Stimulated activated naive B cell treated with anti-CD40 and anti-IgM and Interleukin-4, amounts not matched to agents 10 μg/mL and 1 μg/mL and 100 μg/mL, for 72 hours (primary cell): ENCODE measurements at places on chromosomes 4 and X.

DNA sequence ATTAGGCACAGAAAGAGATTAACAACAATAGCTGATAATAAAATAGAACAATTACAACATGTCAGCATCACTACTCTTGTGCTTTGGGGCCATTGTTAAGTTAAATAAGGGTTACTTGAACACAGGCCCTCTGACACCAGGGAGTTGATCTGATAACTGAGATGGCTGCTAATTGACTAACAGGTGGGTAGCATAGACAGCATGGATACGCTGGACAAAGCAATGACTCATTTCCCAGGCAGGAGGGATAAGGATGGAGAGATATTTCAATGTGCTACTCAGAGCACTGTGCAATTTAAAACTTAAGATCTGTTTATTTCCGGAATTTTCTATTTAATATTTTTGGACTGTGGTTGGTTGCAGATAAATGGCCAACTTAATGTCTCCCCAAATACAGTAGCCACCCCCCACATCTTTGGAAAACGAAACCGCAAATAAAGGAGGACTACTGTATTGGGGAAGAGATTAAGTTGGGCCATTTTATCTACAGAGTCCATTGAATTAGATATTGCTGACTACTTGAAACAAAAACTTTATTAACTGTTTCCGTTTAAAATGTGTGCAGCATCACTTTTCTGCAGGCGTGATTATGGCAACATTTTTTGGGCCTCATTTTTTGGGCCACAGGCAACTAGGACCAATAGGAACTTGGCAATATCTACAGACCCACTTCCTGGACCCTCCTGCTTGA, 200.6 kb upstream of the KLF3 start:
- DNase-seq: no peak

- no peak for DNase-seq
Measured at GRCh38 chrX:145727476-145727875, 90.2 kb upstream of the SLITRK2 start.

DNA sequence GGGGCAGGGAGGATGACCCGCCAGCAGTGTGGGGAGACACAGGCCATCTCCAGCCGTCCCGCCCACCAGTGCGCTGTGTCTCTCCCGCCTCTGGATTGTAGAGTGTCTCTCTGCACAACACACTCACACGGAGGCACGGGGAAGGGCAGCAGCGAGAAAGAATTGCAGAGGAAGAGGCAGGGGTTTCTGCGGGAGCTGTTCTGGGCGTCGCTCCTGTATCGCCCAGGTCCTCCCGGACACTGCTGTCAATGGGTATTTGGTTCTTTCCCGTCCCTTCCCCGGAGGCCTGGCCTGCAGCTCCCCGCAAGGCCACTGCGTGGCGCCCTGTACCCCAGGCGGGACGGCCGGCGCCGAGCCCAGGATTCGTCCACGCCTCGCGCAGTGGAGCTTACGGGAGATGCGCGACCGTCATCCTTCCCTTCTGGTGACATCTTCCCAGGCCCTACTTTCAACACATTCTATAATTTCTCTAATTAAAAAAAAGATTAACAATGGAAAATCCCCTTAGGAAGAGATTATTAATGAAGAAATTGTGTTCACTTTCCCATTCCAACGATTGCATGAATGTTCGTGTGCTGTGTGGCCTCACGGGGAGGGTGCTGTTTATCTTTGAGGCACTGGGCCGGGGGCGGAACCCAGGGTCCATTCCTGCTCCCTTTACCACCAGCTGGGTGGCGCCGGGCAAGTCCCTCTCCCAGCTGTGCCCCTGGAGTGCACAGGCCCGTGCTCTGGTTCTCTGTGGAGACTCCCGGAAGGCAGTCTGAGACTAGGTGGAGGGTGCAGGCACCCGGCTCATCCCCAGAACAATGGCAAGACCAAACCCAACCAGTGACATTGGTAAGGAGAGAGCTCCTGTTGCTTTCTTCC, 95.7 kb downstream of the CPZ start:
- DNase-seq: no peak

- DNase-seq: no peak
Measured at GRCh38 chr4:86586160-86586572, 7.9 kb upstream of the PTPN13 start.

DNA sequence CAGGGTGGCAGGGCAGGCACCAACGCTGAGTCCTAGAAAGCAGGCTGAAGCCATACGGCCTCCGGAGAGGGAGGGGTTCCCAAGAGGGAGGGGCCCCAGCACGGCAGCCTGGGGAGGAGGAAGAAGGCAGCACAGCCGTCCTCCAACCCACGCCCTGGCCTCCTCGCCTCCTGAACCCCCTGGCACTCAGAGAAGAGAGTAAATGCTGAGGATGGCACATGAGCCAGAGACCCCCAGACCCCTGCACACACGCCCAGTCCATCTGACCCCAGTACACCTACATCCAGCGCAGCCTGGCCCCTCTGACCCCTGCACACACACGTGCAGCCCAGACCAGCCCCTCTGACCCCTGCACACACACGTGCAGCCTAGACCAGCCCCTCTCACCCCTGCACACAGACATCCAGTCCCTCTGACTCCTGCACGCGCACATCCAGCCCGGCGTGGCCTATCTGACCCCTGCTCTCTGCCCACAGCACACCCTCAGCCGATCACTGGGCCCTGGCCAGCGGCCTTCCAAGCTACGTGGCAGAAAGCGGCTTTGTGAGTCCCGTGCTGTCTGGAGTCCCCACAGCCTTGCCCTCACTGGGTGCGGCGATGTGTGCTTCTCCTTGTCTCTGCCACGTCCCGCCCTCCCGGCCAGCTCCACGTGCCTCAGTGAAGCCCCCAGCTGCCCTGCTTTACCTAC, 18.5 kb downstream of the ATP5ME start:
- no peak for DNase-seq

DNA sequence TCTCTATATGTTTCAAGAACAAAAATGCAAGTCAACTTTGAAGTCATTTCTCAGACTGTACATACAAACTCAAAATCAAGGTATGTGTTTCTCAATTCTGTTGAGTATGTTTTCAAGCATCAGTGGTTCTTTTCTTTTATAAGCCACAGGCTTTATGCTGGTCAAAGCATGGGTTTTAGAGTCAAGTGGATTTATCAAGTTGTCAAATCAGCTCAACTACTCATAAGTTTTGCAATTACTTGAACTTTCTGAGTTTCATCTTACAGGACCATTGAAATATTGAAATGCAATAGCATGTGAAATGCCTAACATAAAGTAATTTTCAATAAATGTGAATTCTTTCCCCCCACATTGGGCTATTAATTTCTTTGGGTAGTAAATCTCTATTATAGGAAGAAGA, 239.9 kb upstream of the DKK2 start:
- DNase-seq: no peak

GRCh38 chr4:143381189-143382118, 44.8 kb downstream of the GAB1 start:
- no peak for DNase-seq

DNA sequence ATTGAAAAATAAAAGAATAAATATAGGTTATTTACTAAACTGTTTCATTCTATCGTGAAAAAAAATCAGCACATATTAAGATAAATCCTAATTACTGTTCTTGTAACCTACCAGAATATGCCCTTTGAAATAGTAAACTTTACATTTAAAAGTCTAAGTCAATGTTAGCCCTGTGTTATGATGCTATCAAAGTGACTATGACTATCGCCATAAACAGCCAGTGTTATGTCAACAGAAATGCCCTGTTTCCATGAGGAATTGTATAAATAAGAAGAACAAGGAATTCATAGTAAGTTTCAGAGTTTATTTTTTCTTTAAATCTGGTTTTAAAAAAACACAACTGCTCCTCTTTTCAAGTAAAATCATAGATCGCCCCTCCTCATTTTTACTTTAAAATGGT, 11.4 kb downstream of the NR3C2 start:
- DNase-seq: no peak

DNA sequence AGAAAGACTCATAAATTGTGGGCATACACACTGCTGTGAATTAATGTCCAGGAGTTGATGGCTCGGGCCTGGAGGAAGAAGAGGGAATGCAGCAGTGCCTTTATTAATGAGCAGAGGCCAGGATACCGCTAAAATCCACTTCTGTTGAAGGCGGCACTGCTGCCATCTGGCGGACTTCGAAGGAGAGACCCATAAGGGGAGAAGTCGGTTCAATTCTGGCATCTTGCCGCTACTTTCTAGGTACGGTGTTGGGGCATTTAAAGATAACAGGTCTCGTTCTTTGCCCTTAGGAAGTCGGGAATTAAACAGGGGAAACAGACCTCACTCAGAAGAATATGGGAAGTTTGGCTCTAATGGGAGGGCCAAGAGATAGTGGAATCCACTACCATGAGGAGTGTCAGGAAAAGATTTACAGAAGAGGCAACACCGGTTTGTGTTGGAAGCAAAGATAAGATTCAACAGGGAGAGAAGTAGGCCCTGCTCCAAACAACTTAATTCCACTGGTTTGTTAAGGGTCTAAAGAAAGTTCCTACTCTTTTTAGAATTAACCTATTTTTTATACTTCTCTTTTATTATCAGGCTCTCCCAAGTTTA, 133.6 kb upstream of the GIMD1 start:
- DNase-seq: peak; percentile 6

DNA sequence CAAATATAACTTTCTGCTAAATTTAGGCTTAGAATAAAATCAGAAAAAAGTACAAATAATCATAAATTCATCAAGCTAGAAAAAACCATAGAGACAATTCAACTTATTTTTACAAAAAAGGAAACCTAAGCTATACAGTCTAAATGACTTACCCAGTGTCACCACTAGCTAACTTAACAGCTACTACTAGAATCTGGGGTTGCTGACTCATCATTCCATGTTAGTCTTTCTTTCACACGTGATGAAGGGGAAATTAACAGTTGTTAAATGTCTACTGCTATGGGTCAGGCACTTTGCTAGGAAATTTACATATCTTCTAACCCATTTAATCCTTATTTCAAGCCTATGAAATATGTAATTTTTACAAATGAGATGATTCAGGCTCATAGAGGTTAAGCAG, 349.3 kb upstream of the GALNT7 start:
- DNase-seq: no peak

DNA sequence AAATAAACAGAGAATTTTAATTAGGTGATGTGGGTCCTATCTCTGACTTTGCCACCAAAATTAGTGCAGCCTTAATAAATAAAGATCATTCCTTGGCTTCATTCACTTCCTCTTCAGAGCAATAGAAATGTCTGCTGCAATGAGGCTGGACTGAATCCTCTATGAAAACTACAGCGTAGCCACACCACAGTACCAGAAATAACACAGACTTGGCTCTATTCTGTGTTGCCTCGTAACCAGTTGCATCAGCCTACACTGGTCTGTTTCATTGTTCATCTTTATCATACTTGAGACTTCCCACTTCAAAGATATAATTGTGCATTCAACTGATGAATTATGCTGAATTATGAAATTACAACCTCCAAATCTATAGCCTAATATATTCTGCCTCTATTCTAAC, 15.8 kb downstream of the GLRA3 start:
- no peak for DNase-seq

DNA sequence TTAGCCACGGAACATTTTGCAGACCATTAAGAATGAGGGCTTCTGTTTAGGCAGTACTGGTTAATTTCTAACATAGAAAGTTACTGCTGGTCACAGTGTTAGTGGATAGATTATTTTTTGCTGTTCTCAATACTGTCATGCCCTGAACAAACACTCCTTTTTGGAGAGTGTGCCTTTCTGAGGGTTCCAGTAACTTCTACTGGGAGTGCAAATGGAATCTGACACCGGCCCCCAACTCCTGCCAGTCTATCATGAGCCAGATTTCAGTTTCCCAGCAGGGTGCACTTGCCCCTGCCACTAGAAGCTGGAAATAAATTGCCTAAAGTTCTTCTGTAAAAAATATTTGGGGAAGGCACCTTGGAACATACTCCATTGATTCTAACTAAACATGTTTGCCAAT, 224.4 kb upstream of the GPC4 start:
- no peak for DNase-seq

- no peak for DNase-seq
Measured at GRCh38 chr4:26377328-26378311, 56.8 kb downstream of the RBPJ start.

DNA sequence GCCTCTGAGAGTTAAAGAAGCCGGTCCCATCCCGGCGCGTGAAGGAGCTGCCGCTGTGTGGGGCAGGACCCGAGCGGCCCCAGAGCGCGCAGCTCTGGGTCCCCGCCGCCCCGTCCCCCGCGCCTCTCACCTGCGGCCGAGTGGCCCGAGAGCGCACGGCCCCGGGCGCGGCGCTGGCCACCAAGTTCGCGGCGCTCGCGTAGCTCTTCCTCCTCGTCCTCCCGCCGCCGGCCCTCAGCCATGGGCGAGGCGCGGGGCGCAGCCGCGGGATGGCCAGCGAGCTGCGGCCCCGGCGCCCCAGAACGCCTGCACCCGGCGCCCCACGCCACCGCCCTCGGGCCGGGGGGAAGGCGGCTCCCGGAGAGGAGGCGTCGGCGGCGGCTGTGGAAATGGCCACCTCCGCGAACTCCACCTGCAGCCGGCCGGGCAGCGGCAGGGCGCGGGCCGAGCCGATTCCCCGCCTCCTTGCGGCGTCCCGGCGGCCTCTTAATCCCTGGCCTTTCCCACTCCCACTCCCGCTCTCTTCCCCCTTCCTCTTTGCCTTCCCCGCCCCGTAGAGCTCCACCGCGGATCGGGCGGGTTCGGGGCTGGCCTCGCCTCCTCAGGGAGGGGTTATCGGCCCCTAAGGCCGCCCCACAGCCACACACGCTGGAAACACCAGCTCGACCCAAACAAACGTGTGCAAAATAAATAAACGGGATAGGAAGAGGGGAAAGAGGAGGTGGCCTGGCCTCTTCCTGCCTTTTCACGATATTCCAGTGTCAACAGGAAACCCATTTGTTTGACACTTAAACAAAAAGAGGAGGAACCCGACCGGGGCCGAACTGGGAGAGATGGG, at the start of gene SH3D19:
Gene SH3D19, minus strand, starts transcription at position 495 of the 838 bp plus-strand sequence. Its CDS starts 253 bp downstream, at position 242.
- DNase-seq: no peak

DNA sequence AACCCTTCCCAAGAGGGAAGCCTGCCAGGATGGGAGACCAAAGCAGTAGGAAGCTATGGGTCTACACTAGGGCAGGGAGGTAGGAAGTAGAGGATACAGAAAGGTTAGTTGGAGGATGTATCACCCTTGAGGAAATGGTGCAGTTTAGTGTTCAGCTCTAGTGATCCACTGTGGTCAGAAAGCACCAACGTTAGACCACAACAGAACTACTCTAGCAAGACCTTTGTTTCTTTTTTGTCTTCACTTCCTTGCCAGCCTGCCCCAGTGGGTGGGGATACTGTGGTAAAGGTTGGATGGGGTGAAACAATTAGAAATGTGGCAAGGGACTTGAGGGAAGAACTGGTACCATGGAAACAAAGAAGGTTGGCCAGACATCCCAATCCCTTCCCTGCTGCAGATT, 83.3 kb downstream of the DDIT4L start:
- peak; percentile 56 for DNase-seq

- no peak for DNase-seq
Measured at GRCh38 chrX:153885208-153885787, 675 bp downstream of the L1CAM start.

DNA sequence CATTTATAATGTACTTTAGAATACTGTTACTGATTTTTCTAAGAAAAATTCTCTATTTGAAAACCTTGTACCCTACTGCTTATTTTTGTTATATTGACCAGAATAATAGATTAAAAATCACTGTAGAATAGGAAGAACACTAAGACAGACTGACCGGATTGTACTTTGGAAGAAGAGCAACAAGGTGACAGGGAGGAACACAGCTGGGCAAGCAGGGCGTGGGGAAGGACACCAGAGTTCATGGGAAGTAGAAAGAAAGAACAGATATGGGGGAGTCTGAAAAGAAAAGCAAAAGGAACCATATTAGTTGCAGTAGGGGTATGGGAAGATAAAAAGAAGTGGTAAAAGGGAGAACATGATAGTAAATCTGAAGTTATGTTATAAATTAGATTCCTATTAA, 38.6 kb downstream of the TXK start:
- no peak for DNase-seq

- DNase-seq: no peak
Measured at GRCh38 chr4:27088491-27088890, 227.8 kb downstream of the STIM2 start.

GRCh38 chr4:137956256-137956655, 285.9 kb downstream of the SLC7A11 start:
- no peak for DNase-seq
